Non-pigmented ciliary epithelial cell (primary cell): ENCODE measurements at places on chromosomes 12 and 14.
A peak's percentile ranks its signal among the peaks of the same experiment; 100 is the strongest.

DNA sequence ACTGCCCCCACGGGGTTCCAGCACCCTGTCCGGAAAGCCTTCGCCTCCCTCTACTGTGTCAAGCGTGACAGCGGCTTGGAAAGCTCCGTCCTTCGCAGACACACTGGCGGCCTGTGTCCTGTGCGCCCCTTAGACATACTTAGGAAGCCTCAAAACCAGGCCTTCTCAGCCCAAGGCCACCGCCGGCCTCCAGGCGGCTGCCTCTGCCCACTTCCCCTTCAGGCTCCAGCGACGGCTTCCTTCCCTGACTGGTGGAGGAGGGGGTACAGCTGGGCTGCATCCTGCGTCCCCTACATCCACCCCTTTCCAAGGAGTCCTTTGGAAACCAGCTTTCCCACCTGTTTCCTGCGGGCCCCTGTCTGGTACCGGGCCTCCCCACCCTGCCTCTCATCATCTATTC is 2.5 kb upstream of the CACNA2D4 start:
- no peak for DNase-seq

DNA sequence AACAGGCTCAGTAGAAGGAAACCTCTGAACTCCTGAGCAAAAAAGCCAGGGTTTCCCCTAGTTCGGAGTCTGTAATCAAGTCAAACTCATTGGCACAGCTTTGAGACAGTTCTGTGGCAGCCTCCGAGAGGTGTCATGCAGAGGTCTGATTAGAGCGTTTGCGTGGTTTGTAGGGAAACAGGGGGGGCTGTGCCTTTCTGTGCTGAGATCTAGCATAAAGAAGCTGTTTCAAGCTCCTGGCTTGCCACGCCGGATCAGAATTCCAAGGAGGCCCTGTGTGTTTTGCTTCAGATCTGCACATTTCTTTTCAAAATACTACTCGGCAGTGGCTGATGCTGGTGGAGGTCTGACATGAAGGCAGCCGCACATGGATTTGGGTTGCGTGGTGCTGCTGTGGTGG is 1.7 kb downstream of the CABP1 start:
- DNase-seq, result no peak

GRCh38 chr12:104747330-104747729 is 210.8 kb downstream of the SLC41A2 start:
- DNase-seq, result no peak

DNA sequence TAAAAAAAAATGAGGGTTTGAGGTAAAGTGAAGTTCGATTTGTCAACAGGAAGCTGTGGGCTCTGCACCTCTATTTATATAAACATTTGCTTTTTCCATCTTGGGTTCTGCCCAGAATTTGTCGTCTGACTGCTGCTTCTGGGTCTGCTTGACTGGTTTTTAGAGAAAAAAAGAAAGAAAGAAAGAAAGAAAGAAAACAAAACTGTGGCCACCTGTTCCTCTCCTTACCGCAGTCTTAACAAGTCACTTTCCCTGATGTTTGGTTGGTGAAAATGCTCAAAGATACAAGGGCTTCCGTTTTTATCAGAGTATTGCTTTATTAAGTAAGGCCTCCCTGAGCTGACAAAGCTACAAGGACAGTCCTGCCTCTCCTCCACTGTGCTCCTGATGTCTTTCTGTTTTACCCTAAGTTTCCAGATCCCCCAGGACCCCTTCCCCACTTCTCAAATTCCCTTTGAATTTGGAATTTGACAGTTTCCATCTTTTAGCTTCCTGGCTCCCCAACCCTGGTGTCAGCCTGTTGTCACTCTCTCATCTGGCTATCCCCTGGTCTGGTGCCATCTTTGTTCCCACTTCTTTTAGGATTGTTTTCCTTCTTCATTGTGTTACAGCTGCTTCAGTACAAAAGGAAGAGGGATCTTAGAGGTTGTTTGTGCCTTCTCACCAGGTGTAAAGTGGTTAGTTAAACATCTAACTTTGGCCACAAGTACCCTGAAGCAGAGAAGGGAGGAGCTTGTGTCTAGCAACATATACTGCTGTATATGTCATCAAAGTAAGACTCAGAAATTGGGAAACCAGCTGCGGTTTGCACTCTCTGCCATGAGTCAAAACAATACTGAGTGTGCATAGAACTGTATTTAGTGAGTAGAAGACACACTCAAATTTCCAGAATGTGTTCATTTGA is 18.0 kb downstream of the MFAP5 start:
- no peak for DNase-seq

DNA sequence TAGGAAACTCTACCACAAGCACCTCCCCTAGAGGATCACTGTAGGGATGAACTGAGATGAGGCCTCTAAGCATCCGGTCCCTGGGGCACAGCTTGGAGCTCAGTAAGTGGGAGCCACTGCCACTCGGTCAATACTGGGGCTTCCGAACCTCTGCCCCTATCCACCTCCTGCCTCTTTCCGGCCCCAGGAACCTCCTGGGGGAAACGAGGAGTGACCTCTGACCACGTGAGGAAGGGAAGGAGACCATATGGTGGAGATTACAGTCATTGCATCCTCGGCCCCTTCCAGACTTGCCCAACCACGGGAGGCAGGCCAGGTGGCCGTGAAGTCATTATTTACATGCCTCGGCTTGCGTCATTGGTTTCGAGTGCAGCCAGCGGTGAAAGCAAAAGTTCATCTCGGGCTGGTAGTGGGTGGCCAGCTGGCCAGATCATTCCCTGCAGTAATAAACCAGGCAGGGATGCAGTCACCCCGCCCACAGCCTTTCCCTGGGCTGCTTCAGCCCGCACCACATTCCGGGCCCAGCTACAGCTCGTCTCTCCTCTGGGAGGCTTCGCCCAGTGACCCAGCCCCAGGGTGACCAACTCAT is 65.4 kb downstream of the C14orf132 start:
- DNase-seq, result peak; percentile 92
